ENCODE measurements at places on chromosomes 13 and 19. TPM values are rescaled to one million over a fixed set of nuclear protein-coding genes. Genes with fewer than 3 reads are reported as not detected.

Gene FGF14
- under 0.01 TPM for total RNA-seq

Gene C13orf42
- not detected for total RNA-seq

Gene CALR3
- not detected for total RNA-seq

Gene CFD
- 148 TPM for total RNA-seq

Gene ZNF616
- total RNA-seq: 1.2 TPM

Gene CCDC97
- total RNA-seq: 10.1 TPM

Gene CLASRP
- 49.4 TPM for total RNA-seq

Gene F10
- not detected for total RNA-seq

Gene BLOC1S3
- total RNA-seq: 7.3 TPM

Gene OVOL3
- total RNA-seq: not detected

Gene CYP2A6
- total RNA-seq: not detected

Gene ACP7
- total RNA-seq: not detected

Gene SERPINE3
- total RNA-seq: 0.10 TPM

Gene TICAM1
- 7.0 TPM for total RNA-seq

Gene PSG1
- not detected for total RNA-seq

Gene MBD3L3
- not detected for total RNA-seq

Gene RASA3
- 78.9 TPM for total RNA-seq

Data from mononuclear cell (primary cell).